ENCODE measurements at places on chromosomes 2 and 18. TPM values are rescaled to one million over a fixed set of nuclear protein-coding genes. Genes with fewer than 3 reads are reported as not detected.

Gene FSIP2
- 1.8 TPM for total RNA-seq

Gene FIGN
- total RNA-seq = 4.8 TPM

Gene NT5C1B
- 0.78 TPM for total RNA-seq

Gene PLB1
- 1.3 TPM for total RNA-seq

Gene OXER1
- 2.9 TPM for total RNA-seq

Data from motor neuron (in vitro differentiated cells).